ENCODE measurements at places on chromosomes 1 and 21.

- DNase-seq = no peak
Observed at GRCh38 chr1:236085545-236086159, 20.8 kb upstream of the NID1 start.

GRCh38 chr21:25639551-25640201, 618 bp downstream of the JAM2 start:
- DNase-seq = peak; percentile 15

DNA sequence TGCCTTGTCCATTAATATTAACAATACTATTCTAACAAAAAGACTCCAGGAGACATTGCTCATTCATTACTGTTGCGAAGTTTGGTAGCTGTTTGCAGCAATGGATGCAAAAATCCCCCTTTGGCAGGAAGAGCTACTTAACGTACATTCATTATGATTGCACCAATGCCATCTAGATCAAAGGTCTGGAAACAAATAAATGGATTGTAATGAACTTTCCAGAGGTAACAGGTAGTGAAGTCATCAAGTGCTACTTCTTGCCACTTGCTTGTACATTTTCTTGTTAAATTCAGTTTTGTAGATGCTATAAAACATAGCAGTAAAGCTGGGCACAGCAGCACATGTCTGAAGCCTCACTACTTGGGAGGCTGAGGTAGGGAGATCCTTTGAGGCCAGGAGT, 93.9 kb downstream of the DDAH1 start:
- no peak for DNase-seq

- no peak for DNase-seq
Observed at GRCh38 chr1:224799083-224799482, 130.4 kb upstream of the DNAH14 start.

GRCh38 chr1:231940116-231940515, 313.5 kb downstream of the DISC1 start:
- no peak for DNase-seq

- DNase-seq = no peak
Observed at GRCh38 chr1:186244825-186245224, 130.2 kb downstream of the TPR start.

DNA sequence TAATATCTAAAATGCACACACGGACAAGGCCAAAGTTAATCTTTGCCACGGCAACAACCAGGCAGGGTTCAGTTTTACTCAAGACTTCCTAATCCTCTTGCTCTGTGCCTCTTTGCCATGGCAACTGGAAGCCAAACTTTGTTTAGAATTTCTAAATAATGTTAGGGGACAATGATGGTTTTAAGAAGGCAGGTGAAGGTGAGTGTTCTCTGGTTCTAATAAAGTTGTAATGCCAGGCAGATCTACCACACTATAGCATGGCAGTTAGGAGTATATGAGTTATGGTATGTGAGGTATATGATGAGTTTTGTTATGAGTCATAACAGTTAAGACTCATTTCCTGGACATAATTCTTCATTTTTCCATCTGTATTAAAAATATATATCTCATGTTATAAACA, 2.7 kb downstream of the PTPRC start:
- no peak for DNase-seq

- no peak for DNase-seq
Observed at GRCh38 chr1:182309631-182310351, 81.8 kb downstream of the GLUL start.

DNA sequence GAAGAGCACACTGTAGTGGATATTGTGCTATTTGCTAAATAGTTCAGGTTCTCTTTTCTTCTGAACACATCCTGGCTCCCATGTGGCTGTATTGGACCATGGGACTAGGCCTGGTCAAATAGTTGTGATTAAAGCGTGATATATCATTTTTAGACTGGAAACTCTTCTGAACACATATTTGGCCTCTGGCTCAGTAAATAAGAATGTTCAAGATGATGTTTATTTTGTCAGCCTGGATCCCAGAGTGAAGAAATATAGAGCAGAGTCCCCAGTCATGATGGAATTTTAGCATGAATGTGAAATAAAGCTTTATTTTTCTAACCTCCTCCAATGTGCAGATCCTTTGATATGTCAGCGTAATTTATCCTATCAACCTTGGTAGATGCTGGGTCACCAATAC, 542.6 kb downstream of the ADGRL2 start:
- no peak for DNase-seq

DNA sequence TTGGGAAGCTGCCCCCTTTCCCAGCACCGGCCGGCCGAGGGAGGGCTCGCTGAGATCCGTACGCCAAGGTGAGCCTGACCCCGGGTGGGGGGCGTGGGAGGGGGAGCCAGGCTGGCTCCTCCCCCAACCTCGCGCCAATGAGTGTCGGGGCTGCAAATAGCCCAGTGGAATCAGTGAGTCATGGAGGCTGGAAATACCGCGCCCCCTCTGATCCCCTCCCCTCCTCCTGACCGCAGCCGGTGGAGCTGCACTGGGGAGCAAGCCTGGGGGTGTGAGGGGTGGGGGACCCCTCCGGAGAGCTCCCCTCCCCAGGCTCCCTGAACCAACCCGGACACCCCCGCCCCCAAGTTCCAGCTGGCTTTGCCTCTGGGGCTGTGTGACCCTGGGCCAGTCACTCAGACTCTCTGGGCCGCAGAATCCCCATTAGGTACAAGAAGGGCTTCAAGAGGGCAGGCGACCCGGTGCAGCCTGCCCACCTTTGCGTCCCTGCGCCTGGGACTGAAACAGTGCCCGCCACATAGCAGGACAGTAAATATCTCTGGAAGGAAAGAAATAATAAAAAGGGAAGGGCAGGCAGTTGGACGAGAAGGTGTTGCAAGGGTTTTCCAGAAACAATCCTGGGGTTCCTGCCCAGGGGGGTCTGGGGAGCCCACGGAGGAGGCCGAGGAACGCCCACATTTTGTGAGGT, 4.5 kb downstream of the HSPB7 start:
- peak; percentile 51 for DNase-seq

DNA sequence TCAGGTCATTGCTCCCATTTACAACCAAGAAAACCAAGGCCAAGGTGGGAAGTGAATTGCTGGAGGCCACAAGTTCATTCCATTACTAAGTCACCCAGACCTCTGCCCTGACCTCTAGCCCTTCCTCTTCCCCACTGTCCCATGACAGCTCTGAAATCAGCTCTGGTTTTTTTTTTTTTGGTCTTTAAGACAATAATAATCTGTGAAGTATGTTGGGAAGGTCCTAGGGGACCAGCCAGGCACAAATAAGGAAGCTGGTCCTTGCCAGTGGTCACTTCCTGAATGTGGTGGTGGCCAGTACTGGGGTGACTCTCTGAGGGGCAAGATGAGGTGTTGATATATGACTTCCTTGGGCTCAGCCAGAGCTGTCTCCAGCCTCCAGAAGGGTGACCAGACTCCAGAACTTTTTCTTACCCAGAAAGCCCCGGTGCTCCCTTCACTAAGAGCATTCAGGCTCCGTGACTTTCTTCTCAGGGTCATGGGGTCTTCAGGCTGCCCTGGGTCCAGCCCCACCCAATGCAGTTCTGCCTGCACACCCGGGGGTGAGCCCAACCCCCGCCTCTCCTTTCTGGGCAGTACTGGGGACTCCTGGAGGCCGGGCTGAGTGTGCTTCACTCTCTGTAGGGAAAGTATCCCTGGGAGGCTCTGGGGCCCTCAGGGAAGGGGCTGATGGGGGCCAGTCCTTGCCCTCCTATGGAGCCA, 159.6 kb downstream of the PTPRU start:
- DNase-seq = no peak

- peak; percentile 29 for DNase-seq
Observed at GRCh38 chr1:74689621-74690363, 16.2 kb upstream of the ERICH3 start.

DNA sequence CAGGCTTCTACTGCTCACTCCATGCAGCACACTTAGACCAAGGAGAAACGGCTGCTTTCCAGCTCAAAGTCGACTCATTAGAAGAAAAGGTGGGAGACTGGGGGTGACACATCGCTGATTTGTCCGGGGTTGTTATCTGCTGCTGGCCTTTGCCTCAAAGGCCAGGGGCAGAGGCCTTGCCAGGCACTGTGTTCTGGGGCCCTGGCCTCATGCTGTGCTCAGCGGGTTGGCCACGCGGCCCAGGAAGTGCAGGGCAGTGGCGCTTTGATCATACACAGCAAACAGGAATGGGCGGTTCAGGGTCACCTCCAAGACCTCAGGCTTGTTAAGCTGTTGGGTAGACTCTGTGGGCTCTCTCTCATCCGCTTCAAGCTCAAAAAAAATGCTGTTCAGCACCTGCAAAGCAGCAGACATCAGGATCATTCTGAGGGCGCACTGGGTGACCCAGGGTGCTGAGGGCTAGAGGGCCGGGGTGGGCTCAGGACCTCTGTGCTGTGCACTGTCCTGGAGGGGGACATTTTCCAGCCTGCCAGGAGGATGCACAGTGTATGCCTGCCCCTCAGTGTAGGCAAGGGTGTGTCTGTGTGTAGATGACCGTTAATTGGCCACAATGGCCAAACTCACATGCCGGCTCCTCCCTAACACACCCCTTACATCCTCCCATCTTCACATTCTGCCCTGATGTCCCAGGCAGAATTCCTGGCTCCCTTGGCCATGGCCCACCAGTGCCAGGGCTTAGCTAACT, 10.8 kb downstream of the AGT start:
- no peak for DNase-seq

- no peak for DNase-seq
Observed at GRCh38 chr1:245401881-245402587, 247.2 kb downstream of the KIF26B start.

DNA sequence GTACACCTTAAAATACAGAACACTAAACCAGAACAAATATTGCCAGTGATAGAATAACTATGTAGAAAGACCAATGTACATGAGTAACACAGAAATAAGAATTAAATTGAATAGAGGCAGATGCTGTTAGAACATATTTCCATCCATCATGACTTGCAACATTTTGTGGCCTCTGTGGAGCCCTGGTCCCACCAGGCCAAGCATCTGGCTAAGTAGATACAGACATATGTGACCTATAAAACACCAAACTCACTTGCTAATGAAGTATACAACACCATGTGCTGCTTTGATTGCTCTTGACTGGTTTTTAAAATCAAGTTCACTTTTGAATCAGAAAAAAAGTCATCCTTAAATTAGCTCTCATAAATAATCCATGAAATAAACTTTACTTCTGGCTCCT, 20.5 kb downstream of the SLC19A2 start:
- DNase-seq = no peak

GRCh38 chr1:119007670-119008482, 19.7 kb upstream of the TBX15 start:
- no peak for DNase-seq

DNA sequence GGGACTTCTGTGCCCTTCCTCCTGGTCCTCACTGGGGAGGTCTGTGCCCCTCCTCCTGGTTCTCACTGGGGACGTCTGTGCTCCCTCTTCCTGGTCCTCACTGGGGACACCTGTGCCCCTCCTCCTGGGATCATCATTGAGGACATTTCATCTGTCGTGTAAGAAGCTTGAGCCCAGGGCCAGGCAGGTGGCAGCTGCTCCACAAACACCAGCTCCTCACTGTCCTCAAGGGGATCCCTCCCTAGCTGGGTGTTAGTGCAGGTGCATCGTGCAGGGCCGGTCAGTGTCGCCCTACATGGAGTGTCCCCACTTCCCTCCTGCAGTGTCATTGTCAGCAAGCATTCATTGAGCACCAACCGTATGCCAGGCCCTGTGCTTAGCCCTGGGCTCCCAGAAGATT, 312.7 kb downstream of the PTPRU start:
- DNase-seq = no peak

- DNase-seq = no peak
Observed at GRCh38 chr1:62321446-62321845, 2.2 kb upstream of the KANK4 start.

GRCh38 chr1:211236633-211237320, 22.4 kb upstream of the RCOR3 start:
- no peak for DNase-seq

DNA sequence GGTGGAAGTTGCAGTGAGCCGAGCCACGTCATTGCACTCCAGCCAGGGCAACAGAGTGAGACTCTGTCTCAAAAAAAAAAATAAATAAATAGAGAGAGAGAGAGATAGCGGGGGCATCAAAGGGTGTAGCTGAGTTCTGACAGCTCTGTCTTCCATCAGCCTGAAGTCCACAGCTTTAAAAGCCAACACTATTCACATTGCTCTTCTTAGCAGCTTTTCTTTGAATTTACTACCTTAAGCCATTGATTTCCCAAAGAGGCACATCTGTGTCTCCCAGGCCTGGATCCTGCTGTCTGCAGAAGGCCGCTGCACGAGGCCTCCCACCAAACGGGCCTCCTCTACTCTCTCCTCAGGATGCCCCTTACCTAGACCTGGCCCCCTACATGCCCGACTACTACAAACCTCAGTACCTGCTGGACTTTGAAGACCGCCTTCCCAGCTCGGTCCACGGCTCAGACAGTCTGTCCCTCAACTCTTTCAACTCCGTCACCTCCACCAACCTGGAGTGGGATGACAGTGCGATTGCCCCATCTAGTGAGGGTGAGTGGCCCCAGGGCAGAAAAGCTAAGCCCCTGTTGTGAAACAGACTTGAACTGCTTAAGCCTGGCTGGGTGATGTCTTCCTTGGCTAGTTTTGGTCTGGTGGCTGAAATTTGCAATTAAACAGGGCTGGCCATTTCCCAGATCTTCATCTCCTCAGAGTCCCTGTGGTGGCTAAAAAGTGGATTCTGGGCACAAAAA, 16.5 kb upstream of the SLC25A34 start:
- DNase-seq = no peak

DNA sequence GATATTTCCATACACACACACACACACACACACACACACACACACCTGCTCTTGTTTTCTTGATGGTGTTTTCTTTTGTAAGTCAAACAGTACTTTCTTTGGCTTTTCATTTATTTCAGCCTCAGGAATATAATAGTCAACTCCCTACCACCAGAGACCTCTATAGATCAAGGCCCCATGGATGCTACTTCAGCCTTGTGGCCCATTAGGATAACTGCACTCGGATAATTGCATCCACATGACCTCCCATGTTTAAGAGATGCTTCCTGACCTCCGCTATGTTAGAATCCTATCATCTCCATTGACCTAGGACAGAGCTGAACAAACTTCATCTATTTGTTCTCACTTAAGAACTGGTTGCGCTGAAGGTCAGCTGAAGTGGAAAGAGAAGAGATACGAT, 1094.0 kb upstream of the B3GALT2 start:
- DNase-seq = no peak

GRCh38 chr1:204405988-204406387, 5.6 kb downstream of the PPP1R15B start:
- DNase-seq = no peak

DNA sequence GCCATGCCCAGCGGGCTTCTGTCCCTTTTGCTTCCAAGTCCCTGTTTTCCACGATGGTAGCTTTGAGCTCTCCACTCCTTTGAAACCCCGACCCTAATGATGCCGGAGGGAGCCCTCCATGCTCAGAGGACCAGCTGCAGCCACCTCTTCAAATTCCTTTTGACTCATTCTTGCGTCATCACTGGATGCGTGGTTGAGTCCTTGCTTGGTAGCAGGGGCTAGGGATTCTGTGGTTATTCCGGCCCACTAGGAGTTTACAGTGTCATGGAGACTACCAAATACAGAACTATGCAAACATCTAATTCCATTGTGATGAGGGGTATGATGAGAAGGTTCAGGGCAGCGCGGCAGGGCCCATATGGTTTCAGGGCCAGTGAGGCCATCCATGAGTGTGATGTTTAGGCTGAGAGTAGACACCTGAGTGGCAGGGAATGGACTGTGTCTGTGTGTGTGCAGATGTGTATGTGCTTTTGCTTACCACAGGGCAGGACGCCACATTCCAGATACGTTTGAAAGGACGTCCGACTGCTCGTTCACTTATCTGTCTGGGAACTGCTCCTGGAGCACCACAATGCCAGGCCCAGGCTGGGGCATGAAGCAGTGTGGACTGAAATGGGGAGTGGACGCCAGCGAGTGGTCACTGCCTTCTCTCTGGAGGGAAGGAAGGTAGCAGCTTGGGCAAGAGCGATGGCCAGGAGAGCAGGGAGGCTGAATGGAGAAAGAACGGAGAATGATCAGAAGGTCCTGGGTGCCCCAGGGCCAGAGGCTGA, 30.4 kb upstream of the ZBTB21 start:
- no peak for DNase-seq

Measured in activated T-cell treated with anti-CD3 and anti-CD28 coated beads for 4 hours (primary cell).